ENCODE measurements at places on chromosomes 16 and 17.

- DNase-seq, result no peak
Observed at GRCh38 chr16:56777482-56777881, 47.6 kb downstream of the NUP93 start.

- no peak for DNase-seq
Observed at GRCh38 chr16:52469775-52470174, 77.2 kb downstream of the TOX3 start.

DNA sequence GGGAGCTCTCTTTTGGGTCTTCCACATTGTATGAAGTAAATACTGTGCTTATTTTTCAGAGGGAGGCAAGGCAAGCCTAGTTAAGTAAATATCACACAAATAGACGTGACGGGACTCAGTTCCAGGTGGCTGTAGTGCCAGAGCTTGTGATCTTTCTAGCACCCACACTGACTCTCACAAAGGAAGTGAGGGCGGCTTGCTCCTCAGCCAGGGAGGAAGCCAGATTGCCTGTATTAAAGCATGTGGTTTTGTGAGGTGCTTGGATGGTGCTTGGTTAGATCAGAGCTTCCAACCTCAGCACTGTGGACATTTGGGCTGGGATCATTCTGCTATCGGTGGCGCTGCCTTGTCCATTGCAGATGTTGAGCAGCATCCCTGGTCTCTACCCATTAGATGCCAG, 80.1 kb downstream of the VAT1L start:
- DNase-seq, result no peak

DNA sequence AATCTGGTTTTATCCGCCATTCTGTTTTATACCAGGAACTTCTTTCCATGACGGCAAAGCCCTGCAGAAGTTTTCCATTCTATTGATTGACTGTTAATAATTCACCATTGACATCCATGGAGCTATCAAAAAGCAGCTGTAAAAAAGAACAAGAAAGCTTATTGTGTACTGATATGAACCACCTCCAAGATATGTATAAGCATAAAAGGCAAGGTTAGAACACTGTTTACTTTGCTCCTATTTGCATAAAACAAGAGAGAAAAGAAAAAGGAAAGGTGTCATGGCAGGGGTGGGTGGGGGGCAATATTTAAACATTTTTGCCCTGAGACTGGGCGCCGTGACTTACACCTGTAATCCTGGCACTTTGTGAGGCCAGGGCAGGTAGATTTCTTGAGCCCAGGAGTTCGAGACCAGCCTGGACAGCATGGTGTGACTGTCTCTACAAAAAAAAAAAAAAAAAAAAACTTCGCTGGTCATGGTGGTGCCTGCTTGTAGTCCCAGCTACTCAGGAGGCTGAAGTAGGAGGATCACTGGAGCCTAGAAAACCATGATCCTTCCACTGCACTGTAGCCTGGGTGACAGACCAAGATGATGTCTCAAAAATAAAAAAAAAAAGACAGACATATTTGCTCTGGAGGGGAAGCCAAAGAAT, 52.5 kb downstream of the TMEM114 start:
- DNase-seq, result no peak

GRCh38 chr16:10332241-10332640, 53.6 kb upstream of the ATF7IP2 start:
- no peak for DNase-seq

GRCh38 chr16:54193665-54194333, 92.8 kb downstream of the IRX3 start:
- DNase-seq, result no peak

DNA sequence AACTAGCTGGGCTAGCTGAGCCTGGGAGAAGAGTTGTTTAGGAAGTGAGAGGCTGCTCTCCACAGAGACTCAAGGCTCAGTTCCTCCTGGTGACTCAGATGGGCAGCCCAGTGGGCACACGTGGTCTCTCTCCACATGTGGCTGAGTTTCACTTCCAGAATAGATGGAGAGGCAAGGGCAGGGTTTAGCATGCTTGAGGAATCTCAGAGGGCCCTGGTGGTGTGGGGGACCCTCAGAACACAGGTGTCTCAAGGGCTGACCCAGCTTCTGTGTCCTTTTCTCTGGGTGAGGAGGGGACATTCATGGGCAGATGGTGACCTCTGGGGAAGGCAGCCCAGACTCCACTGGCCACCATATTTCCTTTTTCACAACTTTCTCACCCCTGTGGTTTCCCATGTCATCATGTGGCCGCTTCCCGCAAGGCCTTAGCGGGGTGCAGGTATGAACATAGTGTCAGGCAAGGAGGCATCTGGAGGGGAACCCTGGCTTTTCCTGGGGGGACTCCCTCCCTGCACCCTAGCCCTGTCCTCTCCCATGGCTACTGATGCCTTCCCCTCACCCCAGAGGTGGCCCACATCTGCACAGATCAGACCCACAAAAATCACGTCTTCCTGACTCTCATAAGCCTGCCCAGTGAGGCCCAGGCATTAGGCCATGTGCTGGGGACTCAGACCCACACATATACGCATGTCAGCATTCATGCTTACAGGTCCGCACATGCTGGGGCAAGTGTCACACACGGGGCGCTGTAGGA, 3.3 kb downstream of the GRN start:
- DNase-seq, result no peak

DNA sequence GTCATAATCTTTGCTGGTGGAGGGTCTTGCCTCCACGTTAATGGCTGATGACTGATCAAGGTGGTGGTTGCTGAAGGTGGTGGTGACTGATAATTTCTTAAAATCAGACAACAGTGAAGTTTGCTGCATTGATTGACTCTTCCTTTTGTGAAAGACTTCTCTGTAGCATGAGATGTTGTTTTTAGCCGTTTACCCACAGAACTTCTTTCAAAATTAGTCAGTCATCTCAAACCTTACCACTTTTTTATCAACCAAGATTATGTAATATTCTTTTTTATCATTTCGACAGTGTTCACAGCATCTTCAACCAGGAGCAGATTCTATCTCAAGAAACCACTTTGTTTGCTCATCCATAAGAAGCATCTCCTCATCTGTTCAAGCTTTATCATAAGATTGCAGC, 5.9 kb downstream of the UQCRC2 start:
- DNase-seq, result no peak
